ENCODE measurements at places on chromosomes 12 and 14.

GRCh38 chr12:99984271-99985128 lies at the start of gene ANKS1B:
Gene ANKS1B, minus strand, starts transcription at chr12:99984936. Its CDS starts 699 bp downstream, at chr12:99984237.
- peak; percentile 78 for DNase-seq

DNA sequence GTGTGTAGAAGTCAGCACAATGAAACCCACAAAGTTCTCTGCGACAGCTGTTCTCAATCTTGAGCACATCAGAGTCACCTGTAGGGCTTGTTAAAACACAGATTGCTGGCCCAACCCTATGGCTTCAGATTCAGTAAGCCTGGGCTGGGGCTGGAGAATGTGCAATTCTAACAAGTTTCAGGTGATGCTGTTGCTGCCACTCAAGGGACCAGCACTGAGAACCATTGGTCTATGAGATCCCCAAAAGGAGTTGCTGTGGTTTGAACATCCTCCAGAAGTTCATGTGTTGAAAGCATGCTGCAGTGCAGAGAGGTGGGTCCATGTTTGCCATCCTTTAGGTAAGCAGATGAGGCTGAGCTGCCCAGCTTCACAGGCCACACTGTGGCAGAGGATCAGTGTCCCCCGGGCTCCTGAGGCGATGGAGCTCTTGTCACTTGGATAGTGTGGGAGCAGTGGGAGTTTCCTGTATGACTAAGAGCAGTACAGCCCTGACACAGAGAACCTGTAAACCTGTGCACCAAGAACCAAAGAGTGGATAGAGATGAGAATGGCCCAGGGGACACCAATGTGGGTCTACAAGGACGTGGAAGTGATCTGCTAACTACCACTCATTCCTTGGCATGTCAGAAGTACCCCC lies 8.0 kb upstream of the RTRAF start:
- DNase-seq: no peak

DNA sequence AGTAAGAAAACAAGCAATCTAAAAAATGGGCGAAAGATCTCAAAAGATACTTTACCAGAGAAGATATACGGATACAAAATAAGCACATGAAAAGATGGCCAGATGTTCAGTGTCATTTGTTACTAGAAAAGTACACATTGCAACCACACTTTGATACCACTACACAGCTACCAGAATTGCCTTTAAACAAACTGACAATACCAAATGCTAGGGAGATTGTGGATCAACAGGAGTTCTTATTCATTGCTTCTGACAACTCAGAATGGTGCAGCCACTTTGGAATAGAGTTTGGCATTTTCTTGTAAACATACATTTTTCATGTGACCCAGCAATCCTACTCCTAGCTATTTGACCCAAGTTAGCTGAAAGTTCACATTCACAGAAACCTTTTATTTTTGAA lies 136.3 kb downstream of the FUT8 start:
- no peak for DNase-seq

GRCh38 chr12:21413369-21414277 lies 23.8 kb upstream of the PYROXD1 start:
- peak; percentile 13 for DNase-seq

Measured in umbilical cord (tissue), 2 donors.